ENCODE measurements at places on chromosomes 12 and 14. TPM values are rescaled to one million over a fixed set of nuclear protein-coding genes. Genes with fewer than 3 reads are reported as not detected.

The TCL1A gene
- total RNA-seq: not detected

GRCh38 chr12:106647793-106648514, 65.2 kb downstream of the RFX4 start:
- no peak for DNase-seq

- DNase-seq: no peak
These were observed 13.0 kb downstream of the PARP2 start for GRCh38 chr14:20356422-20356821.

DNA sequence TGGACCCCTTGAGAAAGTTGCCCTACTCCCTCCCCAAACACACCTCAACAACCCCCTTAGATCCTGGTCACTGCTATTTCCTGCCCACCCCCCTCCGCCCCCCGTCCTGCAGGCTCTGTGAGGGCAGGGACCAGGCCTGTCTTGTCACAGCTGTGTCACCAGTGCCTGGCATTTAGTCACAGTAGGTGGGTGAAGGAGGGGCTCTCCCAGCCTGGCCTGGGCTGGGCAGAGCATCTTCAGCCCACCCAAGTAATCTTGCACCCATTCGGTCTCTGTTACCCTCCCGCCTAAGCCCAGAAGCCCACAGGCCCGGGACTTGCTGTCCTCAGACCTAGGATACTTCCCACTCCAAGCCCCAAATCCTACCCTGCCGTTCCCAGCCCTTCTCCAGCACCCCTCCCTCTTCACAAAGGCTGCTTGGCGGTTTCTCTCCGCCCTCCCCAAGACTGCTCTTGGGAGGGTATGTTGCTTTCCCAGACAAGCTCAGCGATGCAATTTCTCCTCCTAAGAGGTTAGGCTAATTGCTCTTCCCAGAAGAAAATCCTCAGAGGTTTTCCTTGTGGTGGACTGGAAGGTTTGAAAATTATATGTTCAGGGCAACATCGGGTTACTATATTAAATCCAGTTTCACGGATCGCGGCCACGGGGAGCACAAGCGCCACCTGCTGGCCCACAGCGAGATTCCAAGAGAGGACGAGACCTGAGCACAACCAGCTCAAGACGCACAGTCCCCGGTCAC, 50.8 kb upstream of the ZFP36L1 start:
- DNase-seq: peak; percentile 65

DNA sequence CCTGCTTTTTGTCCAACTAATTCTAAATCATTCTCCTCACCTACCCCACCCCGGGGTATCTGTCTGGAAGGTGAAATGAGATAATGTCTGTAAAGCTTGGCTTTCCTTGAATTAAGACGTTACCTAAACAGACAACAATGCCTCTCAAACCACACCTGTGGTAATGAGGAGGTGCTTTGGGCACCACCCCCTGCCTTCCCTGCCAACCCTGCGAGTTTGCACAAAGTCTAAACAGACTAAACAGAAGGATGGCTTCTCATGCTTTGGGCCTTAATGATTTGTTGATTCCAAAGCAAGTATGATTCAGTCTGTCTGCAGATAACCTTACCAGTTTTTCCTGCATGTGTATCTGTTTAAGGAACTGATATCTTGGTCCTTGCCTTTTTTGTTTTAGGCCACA, 82.4 kb downstream of the ZFC3H1 start:
- DNase-seq: no peak

The TRIM9 gene
- total RNA-seq: 0.07 TPM

GRCh38 chr12:64120568-64120967, 101.5 kb downstream of the KICS2 start:
- no peak for DNase-seq

DNA sequence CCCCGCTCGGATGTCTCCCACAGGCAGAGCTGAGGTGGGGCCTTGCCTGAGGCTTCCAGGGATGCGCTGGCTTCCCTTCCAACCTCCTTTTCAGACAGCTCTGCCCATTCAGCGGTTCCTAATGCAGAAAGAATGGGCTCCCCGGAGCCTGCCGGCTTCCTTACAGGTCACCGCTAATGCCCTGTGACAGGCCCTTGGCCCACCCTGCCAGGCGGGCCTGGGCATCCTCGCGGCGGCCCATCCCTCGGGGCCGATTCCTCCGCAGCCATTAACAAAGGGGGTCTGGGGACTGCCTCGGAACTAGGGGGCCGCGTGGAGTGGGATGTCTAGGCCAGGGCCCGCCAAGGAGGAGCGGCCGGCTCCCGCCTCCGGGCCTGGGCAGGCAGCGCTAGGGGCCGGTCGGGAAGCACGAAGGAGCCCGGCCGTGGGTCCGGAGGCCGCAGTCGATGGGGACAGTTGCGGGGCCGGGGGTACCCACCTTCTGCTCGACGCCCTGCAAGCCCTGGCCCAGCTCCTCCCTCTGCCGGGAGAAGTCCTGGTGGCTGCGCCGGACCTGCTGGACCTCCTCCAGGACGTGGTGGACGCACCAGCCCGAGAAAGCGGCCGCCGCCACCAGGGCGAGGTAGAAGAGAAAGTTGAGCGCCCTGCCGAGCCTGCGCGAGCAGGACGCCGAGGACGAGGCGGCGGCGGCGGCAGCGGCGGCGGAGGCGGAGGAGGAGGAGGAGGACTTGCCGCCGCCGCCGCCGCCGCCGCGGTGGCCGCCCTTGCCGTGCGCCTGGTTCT, 738 bp downstream of the CKAP4 start:
- DNase-seq: no peak

The HOXC9 gene
- 3.8 TPM for total RNA-seq

GRCh38 chr14:51479584-51480325, 172.0 kb upstream of the FRMD6 start:
- DNase-seq: peak; percentile 40

- no peak for DNase-seq
These were observed 190.9 kb upstream of the RASSF8 start for GRCh38 chr12:25767606-25768005.

GRCh38 chr14:68148276-68148675, 328.7 kb downstream of the RAD51B start:
- no peak for DNase-seq

The NT5DC3 gene
- total RNA-seq: 15.1 TPM

- no peak for DNase-seq
These were observed 10.5 kb downstream of the TTC8 start for GRCh38 chr14:88834883-88835431.

- no peak for DNase-seq
These were observed 4.8 kb upstream of the GLT8D2 start for GRCh38 chr12:104054681-104055346.

DNA sequence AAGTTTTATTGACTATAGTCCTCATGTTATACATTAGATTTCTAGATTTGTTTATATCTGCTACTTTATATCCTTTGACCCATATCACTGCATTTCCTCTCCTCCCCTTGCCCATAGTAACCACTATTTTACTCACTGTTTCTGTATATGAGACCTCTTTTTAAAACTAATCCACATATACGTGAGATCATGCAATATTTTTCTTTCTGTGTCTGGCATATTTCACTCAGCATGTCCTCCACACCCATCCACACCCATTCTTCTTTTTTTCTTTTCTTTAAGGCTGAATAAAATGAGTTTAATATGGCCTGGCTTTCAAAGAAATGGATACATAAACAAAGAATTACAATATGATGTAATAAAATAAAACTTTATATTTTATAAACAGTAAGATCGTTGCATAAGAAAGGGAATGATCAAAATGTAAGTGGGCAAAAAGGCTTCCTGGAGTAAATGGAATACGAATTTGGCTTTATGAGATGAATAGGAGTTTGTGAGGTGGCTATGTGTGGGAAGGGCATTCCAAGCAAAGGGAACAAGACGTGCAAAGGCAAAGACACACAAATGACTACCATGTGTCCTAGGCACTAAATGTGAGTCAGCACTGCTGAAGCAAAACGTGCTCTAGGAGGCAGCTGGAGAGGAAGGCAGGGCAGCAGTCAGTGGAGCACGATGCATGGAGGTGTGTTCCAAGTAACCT, 53.2 kb upstream of the HIF1A start:
- no peak for DNase-seq

The TRPV4 gene
- not detected for total RNA-seq

GRCh38 chr14:93973607-93974006, 2.8 kb downstream of the ASB2 start:
- DNase-seq: no peak

The AICDA gene
- not detected for total RNA-seq

The LBHD2 gene
- total RNA-seq: not detected

DNA sequence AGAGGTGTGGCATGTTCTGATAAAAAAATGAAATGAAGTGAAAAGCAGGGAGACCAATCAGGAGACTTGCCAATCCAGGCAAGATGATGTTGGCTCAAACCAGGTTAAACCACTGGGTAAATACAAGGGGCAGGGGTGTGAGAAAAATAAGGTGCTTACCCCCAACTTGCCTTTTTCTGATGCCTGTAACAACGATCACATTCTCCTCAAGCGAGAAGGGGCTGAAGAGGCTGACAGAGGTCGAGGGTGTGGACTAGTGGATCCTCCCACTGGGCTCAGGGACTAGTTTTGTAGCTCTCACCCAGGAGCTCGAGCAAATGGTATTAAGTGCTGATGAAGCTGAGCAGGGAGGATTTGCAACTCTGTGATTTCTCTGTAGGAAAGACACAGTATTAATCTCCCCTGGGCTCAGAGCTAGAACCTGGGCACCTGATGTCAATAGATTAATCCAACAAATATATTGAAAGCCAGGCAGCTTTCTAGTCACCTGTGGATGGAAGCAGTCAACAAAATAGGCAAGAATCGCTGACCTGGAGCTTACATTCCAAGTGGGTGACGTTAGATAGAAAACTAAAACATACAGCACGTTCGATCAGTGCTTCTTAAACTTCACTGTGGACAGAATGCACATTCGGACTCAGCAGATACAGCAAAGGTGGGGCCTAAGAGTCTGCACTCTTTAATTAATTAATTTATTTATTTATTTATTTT, 15.2 kb upstream of the EAPP start:
- no peak for DNase-seq

The C1RL gene
- total RNA-seq: 5.1 TPM

- DNase-seq: peak; percentile 22
These were observed 24.1 kb downstream of the NTN4 start for GRCh38 chr12:95766356-95767019.

DNA sequence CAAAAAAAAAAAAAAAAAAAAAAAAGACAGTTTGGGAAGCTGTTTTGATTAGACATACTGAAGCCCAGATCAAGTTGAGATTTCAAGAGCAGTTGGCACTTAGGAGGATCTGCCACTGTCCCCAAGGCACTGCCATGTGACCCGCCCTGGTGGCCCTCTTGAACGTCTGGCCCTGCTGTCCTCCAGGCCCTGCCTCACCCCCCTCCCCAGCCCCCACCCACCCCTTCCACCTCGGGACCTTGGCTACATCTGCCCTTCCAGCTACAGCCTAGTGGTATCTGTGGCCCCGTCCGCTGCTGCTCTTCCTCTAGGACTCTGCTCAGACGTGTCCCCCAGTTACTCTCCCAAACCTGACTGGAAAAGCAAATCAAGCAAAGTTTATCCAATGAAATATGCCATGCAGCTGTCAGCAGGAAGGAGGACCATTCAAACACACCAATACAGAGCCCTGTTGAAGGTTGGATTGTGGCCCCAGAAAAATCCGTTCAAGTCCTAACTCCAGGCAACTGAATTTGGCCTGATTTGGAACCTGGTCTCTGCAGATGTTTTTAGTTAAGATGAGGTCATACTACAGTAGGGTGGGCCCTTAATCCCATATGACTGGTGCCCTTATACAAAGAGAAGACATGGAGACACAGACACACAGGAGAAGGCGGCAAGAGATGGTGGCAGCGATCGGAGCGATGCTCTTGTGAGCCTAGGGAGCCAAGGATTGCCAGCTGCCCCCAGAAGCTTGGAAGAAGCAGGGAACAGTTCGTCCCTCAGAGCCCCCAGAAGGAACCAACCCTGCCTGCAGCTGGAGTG, 17.7 kb downstream of the SLC25A29 start:
- no peak for DNase-seq

GRCh38 chr12:2319737-2320506, 267.1 kb downstream of the CACNA1C start:
- no peak for DNase-seq

Data from NCI-H460 (cell line).